ENCODE measurements at places on chromosomes 16 and 17. TPM values are rescaled to one million over a fixed set of nuclear protein-coding genes. Genes with fewer than 3 reads are reported as not detected.

ADAD2 gene
- polyA plus RNA-seq, result 0.06 TPM

TUFM gene
- polyA plus RNA-seq, result 160 TPM

HERPUD1 gene
- polyA plus RNA-seq, result 273 TPM

HOXB1 gene
- polyA plus RNA-seq, result not detected

SULT1A4 gene
- 5.0 TPM for polyA plus RNA-seq

KRTAP4-1 gene
- polyA plus RNA-seq, result not detected

TOM1L1 gene
- polyA plus RNA-seq, result not detected
